ENCODE measurements at places on chromosomes 5 and 9.
A peak's percentile ranks its signal among the peaks of the same experiment; 100 is the strongest.

GRCh38 chr5:166719991-166720390, 1571.5 kb upstream of the WWC1 start:
- DNase-seq, result no peak

- no peak for DNase-seq
Observed at GRCh38 chr9:76415731-76416130, 21.5 kb upstream of the RFK start.

- DNase-seq, result no peak
Observed at GRCh38 chr5:79619854-79620253, 7.6 kb downstream of the TENT2 start.

GRCh38 chr5:145056800-145057199, 778.3 kb downstream of the PRELID2 start:
- peak; percentile 8 for DNase-seq

- DNase-seq, result no peak
Observed at GRCh38 chr9:114344692-114345091, 15.0 kb downstream of the ORM2 start.

GRCh38 chr5:107155707-107156106, 515.0 kb downstream of the EFNA5 start:
- DNase-seq, result no peak

DNA sequence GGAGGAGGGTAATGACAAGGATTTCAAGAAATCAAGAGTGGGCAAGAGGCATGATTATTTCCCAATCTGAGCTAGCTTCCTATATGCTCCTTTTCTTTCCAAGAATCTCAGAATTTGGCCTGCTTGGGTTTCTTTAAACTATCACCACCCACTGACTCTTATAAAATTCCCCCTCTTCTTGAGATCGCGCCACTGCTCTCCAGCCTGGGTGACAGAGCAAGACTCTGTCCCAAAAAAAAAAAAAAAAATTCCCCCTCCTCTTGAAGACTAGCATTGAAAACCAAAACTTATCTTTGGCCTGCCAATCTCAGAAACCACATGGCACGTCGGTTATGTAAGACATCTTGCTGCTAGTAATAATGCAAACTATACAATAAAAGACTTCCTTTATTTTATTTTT, 3.4 kb upstream of the DMXL1 start:
- DNase-seq, result no peak

- no peak for DNase-seq
Observed at GRCh38 chr5:149435015-149435376, 55.9 kb upstream of the IL17B start.

DNA sequence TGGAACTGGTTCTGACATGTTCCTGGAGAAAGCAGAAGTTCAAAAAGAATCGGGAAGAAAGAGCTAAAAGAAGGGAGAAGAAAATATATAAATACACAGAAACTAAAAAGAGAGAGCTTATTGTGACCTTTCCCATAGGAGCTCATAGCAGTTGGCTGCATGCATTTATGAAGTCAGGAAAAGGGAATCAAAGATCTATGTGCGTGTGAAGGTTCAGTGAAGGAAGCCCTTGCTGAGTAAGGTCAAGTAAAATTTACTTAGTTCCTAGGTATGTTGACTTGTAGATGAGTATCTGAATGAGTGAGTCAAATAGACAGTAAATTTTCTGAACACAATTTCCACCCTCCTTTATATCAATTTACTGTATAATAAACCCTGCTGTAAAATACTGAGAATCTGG, 632.5 kb downstream of the SLCO4C1 start:
- no peak for DNase-seq

DNA sequence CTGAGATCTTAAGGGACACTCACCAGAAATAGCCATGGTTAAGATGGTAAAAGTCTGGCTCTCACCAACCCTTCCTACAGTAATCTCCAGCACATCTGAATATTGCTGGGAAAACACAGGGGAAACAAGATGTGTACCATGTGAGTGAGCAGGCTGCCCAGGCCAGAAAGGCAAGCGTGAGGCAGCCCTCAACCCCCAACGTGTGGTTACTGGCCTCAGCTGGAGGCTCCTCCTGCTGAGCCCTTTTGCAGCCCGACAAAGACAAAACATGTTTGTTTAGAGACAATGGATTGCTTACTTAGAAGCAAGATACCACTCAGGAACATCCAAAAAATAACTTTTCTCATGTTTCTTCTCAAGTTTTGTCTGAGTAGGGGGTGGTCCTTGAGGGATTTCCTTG, 16.6 kb downstream of the ZFP62 start:
- no peak for DNase-seq

DNA sequence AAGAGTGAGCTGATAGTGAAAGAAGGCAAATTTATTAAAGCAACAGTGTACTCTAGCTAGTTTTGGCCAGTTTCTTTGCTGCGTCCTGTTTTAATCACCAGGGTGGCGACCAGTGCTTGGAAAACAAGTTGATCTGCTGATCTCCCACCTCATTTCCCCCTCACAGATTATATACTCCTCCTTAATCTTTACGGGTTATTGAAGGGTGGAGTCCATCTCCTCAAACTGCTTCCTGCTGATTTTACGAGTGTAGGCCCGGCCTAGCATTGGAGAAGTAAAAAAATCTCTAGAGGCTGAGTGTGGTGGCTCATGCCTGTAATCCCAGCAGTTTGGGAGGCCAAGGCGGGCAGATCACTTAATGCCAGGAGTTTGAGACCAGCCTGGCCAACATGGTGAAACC, 14.0 kb upstream of the CFAP95 start:
- DNase-seq, result no peak

DNA sequence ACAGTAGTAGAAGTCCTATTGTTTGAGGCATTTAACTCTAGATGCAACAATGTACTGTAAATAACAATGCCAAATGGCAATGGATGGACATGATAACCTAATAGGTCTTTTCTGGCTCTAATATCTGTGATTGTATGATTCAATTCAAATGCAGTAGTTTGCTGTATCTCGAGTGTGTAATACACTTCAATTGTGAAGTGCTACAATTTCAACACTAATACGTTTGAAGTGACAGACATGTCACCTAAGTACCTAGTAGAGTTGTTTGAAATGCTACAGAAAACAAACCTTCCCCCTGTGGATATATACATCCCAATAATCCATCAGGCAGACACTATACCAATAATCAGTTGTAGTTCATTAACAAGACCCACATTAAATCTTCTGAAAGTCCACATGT, 305.9 kb upstream of the ITGA1 start:
- no peak for DNase-seq

DNA sequence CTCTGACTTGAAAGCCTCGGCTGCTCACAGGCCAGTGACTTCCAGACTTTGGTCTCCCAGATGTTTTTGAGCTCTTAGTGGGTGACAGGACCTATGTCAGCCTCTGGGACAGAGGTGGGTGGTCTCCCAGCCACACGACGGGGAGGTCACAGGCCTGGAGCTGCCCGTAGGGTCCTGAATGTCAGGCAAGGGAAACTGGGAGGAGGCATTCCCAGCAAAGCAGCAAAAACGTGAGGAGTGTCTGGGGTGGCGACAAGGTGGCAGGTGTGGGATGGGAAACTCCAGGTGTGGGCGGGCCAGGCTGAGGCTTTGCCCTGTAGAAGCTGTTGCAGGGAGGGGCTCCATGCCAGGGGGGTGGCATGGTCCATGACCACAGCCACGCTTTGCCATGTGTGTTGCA, 110.5 kb downstream of the CACNA1B start:
- DNase-seq, result no peak

DNA sequence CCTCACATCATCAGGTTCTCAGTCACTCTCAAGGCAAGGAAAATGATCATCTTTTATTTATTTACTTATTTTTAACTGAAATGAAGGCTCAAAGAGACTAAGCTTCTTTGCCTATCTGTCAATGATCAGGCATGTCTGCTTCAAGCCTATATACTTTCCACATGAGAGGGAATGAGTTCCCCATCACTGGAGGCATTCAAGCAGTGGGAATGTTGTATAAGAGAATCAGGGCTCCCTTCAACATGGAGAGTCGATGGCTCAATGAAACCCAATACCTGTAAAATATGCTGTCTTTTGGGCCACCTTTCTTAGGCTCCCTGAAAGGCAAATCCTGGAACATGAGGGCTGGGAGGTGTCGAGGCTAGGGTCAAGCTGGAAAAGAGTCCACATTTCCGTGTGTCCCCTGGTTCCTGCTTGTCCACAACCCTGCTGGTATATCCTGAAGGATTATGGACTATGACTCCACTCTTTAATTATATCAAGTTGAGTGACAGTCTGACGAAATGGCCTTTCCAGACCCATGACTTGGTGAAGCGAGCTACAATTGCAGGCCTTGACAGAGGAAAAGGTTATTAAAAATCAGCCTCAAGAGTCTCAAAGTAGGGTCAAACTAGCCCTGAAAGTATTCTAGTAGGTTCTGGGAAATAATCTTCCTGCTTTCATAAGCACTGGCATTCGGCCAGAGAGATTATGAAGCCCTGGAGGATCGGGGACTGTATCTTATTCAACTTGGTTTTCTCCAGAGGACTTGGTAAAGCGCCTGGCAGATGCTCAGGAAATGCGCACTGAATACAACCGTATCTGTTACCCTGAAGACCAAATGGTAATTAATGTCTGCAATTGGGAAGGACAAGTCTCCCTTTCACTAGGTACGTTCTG, 145.9 kb upstream of the TBC1D2 start:
- no peak for DNase-seq

DNA sequence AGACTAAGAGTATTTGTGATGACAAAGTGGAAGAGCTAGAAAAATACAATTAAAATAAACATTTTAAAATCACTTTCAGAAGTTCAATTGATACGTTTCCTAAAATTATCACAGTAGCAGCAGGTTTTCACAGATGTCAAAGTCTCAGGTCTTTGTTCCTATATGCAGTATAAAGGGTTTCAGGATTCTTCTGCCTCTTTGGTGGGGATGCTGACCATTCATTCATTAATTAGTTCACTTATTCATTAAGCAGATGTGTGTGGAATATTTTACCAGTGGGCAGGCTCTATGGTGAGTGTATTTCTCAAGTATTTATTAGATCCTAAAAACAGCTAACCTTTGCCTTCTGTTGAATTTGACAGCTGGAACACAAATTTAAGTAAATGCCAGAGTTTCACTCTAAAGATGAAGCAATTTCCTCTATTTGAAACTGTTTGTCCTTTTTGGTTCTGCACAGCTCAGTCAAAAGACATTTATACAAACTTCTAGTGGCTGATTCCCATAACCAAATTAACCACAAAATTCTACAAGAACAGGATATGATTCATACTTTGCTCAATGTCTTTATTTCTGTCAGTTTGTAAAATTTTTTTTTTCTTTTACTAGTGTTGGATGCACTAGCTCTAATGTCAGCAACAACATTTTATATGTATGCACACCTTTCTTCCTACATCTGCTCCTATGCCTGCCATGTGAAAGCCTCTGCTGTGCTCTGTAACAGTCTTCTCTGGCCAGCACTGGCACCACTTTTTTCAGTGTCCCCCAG, 75.9 kb upstream of the PRR16 start:
- peak; percentile 84 for DNase-seq

- no peak for DNase-seq
Observed at GRCh38 chr9:31702957-31703356, 681.5 kb upstream of the ACO1 start.

GRCh38 chr9:136773386-136774044, 9.2 kb upstream of the LCN15 start:
- no peak for DNase-seq

DNA sequence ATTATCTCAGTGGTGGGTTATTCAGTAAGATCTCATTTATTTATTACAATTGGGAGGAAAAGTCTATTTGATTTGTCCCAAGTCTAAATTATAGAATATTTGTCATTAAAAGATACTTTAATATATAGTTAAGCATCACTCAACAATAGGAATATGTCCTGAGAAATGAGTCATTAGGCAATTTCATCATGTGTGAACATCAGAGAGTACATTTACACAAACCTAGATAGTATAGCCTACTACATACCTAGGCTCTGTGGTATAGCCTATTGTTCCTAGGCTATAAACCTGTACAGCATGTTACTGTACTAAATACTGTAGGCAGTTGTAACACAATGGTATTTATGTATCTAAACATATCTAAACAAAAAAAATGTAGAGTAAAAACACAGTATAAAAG, 135.0 kb upstream of the RASA1 start:
- DNase-seq, result no peak

DNA sequence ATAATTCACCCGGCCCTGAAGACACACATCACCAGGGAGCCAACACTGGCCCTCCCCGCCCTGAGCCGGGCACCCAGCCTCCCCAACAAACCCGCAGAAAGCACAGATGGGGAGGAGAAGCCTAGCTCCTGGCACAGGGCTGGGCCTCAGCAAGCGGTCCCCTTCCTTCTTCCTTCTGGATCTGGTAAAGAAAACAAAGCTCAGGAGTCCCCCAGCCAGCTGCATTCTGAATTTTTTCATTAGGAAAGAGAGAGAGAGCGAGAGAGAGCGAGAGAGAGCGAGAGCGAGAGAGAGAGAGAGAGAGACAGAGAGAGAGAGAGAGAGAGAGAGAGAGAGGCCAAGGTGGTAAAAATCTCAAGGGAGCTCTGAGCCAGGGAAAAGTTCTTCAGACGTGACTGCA, 195.7 kb downstream of the CRB2 start:
- DNase-seq, result no peak

GRCh38 chr5:42836070-42836769, 24.5 kb upstream of the SELENOP start:
- no peak for DNase-seq

- DNase-seq, result peak; percentile 38
Observed at GRCh38 chr9:86324308-86324707, 29.9 kb downstream of the TUT7 start.

DNA sequence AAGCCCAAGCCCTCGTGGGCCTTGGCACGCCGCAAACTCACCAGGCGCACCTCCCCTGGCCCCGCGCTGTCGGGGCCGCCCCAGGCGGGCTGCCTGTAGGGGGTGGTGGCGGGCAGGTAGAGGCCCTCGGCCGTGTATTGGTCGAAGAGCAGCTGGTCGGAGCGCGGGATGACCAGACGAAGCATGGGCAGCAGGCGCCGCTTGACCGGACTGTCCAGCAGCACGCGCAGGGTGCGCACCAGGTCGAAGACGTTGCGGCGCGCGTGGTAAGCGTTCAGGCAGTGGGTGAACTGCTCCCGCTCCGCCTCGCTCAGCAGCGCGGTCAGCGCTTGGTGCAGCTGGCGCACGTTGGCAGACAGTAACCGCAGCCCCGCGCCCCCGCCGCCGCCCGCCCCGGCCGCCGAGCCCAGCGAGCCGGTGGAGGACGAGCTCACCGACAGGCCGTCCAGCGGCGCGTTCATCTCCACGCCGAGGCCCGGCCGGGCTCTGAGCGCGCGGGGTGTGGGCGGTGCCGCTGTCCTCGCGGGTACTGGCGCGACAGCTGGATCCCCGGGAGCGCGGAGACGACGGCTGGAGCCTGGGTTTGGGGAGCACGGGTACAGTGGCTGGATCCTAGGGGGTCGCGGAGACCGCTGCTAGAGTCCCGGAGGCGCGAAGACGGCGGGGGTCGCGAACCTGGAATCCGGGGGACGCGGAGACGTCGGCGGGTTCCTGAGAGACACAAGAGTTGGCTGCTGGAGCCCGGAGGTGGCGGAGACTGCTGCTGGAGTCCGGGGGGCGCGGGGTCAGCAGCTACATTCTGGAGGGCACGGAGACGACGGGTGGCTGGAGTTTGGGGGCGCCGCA, 709 bp downstream of the WHRN start:
- DNase-seq, result no peak

GRCh38 chr5:133788121-133788520, 175.8 kb upstream of the FSTL4 start:
- no peak for DNase-seq

All from non-pigmented ciliary epithelial cell (primary cell).